ENCODE measurements at places on chromosomes 16 and 17.

- no peak for DNase-seq
These were observed 1.3 kb upstream of the MRTFB start for GRCh38 chr16:14069818-14070217.

GRCh38 chr16:57383276-57384247 is 11.3 kb downstream of the CX3CL1 start:
- no peak for DNase-seq

GRCh38 chr17:29042679-29043538 is at the start of gene PIPOX:
Gene PIPOX, plus strand, starts transcription at chr17:29043141. Its CDS starts 85 bp downstream, at chr17:29043226.
- peak; percentile 6 for DNase-seq

- no peak for DNase-seq
These were observed 248.5 kb upstream of the RPL38 start for GRCh38 chr17:73954951-73955350.

- no peak for DNase-seq
These were observed 20.1 kb upstream of the MLYCD start for GRCh38 chr16:83878838-83879237.

GRCh38 chr16:75789237-75789636 is 62.9 kb upstream of the CPHXL start:
- peak; percentile 46 for DNase-seq

DNA sequence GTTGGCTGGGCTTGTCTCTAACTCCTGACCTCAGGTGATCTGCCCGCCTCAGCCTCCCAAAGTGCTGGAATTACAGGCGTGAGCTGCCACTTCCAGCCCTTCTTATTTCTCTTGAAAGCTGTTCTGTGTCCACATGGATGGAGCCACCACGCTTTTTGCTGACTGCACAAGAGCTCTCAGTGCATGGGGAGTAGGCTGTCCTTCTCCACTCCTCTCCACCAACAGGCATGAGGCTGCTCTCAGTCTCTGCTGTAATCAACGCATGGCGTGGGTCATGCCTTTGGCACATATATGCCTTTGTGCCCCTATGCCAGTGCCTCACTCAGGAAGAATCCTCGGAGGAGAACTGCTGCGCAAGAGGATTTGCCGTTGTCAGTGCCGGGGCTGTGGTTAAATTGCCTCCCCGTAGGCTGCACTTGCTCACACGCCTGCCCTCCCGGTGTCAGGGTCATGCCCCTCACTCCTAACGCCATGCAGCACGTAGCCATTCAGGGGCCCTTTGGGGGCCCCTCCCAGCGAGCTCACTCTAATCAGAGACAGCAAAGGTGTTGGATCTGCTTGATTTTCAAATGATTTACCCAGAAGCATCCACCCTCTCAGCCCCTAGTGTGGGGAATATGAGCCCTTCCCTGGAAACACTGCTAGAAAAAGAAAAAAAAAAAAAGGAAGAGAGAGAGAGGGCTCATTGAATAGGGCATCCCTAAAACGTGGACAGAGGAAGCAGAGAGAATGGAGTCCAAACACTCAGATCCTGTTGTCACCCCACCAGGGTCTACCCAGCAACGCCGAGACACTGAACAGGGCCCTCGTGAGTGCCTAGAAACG is 47.5 kb upstream of the ZCCHC14 start:
- DNase-seq = no peak

DNA sequence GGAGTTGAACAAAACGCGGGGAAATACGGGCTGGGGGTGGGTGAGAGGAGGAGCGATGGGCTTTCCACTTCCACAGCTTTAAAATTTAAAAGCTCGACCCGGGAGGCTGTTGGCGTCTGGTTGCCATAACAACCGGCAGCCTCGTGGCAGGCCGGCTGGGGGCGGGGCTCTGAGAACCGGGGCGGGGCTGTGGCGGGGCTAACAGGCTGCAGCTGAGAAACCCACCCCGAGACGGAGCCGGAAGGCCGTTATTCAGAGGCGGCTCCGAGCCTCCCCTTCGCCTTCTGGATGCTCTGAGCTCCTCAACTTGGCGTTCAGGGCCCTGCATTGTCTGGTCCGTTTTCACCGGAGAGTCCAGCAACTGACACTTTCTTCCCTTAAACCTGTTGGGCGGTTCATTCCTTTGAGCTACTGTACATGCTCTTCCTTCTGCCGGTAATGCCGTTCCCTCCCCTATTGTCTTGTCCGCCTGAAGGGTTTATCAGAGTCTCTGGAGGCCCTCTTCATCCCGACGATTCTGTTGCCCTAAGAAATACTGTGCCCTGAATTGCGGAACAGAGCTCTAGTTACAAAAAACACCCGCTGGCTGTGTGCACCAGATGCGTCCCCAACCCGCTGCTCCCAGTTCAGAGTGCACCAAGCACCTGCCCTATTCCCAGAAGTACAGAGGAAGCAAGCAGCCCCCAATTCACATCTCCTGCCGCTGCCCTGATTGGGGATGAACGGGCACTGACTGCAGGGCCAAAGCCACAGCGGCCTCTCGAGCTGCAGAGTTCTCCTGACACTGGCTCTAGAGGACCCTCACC is 596 bp downstream of the DNAAF8 start:
- DNase-seq = peak; percentile 80

DNA sequence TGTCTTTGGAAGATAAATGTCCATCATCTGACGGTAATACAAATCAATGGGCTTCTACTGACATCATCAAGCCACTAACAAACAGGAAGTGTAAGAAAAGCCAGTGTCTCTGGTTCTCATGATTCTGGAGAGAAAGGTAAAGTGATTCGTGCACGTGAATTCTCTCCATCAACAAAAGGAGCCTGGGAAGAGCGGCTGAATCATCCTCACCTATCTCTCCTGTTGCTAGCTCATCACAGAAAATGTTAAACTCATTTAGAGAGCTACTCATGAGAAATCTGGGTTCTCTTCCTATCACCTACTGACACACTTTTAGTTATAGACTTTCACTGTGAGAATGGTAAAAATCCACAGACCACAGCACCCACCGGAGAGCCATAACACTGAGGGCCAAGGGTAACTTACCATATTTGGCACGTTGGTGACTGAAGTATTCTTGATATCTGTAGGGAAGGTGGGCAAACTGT is 70.3 kb downstream of the CREBBP start:
- DNase-seq = no peak

- DNase-seq = no peak
These were observed 36.7 kb upstream of the CPNE2 start for GRCh38 chr16:57055671-57056070.

DNA sequence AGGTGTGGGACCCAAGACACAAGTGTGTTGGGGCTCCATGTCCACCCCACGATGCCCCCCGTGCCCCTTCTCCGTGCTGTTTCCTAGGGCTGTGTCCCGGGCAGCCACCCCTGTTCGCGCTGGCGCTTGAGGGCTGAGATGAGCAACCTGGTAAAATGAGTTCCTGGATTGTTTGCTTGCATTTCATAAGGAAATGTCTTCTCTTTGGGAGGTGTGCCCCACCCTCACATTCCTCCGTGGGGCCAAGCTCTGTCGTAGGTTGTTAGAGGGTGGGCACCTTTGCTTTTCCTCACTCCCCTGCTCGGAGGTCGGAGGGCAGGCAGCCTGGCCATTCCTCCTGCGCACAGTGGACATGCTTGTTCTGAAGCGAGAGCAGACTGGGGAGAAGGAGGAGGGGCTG is 171.3 kb upstream of the CHMP6 start:
- DNase-seq = no peak

GRCh38 chr16:67430977-67431774 is at the start of gene HSD11B2:
Gene HSD11B2, plus strand, starts transcription at chr16:67431121. Its CDS starts 128 bp downstream, at chr16:67431249.
- no peak for DNase-seq

DNA sequence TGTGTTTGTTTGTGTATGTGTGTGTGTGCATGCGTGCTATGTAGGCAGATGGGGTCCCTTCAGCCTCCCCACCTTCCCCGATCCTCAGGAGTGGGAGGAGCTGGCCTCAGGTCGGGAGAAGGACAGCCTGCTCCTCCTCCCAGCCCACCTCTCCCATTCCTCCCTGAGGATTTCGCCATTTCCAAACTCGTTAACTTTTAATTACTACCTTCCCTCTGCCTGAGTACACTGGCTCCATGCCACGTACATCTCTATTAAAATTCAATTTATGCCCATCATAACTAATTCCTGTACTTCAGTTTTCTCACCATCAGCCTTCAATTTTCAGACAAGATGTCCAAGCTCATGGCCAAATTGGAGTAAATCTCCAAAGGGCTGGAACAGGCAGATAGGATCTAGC is 148.6 kb downstream of the SDK2 start:
- no peak for DNase-seq

DNA sequence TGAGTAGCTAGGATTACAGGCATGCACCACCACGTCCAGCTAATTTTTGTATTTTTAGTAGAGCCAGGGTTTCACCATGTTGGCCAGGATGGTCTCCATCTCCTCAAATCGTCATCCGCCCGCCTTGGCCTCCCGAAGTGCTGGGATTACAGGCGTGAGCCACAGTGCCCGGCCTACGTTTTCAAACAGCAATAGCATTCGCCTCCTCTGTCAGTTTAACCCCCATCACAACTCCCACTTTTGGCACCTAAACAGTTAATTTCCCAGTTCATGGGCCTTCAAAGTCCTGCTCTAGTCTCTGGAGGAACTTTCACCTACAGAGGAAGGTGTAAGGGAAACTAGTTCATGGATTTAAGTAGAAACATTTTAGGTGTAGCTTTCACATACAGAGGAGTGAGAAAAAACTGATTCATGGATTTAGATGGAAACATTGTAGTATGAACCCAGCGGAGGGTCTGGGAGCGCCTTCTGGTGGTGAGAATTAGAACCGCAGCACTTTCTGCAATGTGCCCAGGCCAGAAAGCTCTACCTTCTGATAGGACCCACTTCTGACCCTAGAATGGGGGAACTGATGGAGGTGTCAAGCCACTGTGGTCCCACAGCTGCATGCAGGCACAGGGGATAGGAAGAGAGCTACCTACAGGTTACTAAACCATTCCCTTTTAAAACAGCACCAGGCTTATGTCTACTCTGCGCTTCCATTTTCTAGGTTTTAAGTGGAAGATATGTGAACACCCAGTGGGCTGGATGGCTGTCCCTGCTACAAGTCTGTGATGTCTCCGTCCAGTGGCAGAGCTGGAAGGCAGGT is 12.0 kb upstream of the MEOX1 start:
- DNase-seq = peak; percentile 35

GRCh38 chr16:1778200-1779179 is 3.9 kb downstream of the SPSB3 start:
- no peak for DNase-seq

DNA sequence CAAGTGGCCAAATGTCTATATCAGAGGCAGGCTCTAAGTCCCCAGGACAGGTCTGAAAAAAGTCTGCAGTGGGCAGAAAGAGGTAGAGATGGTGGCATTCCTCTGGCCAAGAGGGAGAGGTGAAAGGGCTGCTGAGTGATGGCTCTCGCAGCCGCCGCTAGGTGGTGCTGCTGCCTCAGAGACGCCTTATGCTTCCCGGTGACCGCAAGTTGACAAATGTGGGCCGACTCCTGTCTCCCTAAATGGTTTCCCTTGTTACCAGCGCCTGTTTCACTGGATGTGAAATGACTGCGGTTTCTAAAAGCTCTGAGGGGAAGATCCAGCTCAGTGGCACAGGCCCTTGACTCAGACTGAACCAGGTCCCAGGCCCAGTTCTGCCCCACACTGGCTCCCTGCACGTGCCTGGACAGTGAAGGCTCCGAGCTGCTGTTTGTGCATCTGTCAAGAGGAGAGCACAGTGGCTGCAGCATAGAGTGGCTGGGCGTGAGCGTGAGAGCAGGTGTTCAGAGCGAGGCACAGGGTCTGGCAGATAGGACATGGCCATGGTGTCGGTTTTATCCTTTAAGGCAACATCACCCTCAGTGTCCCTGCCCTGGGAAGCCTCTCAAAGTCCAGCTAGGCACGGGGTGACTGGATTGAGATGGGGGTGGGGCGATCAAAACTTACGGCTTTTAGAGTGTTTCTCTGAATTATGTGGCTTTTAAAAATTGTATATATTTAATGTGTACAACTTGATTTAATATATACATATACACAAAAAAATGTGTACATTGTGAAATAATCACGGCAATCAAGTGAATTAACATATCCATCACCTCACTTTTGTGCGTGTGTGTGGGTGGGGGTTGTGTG is 19.9 kb downstream of the CLEC16A start:
- DNase-seq = peak; percentile 60

GRCh38 chr17:67200727-67201301 is 44.2 kb downstream of the HELZ start:
- DNase-seq = no peak

DNA sequence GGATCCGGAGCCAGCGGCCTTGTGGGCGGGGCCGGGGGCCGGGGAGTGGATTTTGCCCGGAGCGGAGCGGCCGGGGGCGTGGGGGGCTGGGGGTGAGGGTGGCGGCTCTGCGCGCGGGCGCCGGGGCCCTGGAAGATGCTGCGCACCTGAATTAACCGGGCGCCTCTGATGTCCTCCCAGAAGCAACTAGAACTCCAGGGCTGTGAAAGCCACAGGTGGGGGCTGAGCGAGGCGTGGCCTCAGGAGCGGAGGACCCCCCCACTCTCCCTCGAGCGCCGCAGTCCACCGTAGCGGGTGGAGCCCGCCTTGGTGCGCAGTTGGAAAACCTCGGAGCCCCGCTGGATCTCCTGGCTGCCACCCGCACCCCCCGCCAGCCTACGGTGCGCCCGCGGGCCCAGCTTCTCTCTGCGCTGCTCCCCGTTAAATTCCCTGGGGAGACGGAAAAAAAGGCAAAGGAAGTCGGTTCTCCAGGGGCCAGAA is 549 bp downstream of the SLC26A11 start:
- no peak for DNase-seq

DNA sequence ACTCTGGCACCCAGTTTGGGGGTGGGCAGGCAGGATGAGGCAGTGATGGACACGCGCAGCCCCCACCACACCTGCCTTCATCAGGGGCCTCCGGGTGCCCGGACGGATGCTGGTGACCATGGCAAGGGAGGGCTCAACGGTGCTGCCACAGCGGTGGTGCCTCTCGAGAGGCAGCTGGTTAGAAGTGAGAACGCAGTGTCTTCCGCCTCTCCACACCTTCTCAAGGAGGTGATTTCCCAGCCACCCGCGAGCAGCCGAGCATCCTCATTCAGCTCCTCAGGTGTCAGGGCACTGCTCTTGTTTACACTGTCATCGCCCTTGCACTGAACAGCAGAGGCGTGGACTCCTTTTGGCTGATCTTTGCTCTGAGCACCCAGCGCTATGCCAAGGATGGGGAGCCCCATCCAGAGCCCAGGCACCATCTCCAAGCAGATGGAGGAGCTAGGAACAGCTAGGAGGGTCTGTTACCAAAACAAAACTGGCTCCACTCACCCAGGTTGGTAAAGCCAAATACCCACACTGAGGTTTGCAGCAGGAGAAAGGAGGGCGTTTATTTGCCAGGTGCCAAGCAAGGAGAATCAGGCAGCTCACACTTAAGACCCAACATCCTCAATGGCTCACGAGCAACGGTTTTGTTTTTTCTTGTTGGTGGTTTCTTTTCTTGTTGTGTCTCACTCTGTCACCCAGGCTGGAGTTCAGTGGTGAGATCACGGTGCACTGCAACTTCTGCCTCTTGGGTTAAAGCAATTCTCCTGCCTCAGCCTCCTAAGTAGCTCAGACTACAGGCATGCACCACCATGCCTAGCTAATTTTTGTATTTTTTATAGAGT is 174.3 kb upstream of the TNRC6C start:
- DNase-seq = peak; percentile 93

- DNase-seq = no peak
These were observed 8.9 kb downstream of the ADAD2 start for GRCh38 chr16:84199861-84200260.

Measured in Jurkat, Clone E6-1 (cell line).